ENCODE measurements at places on chromosomes 7 and 10.

GRCh38 chr7:112511451-112512202, 30.8 kb downstream of the LSMEM1 start:
- DNase-seq, result no peak

- DNase-seq, result no peak
Observed at GRCh38 chr7:157177983-157178381, 39.3 kb downstream of the UBE3C start.

GRCh38 chr10:66752714-66753113, 173.1 kb upstream of the LRRTM3 start:
- no peak for DNase-seq

DNA sequence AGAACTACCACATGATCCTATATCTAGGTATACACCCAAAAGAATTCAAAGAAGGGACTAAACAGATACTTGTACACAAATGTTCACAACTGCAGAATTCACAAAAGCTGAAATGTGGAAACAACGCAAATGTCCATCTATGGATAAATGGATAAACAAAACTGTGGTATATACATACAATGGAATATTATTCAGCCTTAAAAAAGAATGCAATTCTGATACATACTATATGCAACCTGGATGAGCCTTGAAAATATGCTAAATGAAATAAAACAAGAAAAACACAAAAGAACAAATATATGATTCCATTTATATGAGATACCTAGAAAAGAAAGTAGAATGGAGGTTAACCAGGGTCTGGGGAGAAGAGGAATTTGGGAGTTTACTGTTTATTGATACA, 7.2 kb downstream of the FAM133B start:
- no peak for DNase-seq

DNA sequence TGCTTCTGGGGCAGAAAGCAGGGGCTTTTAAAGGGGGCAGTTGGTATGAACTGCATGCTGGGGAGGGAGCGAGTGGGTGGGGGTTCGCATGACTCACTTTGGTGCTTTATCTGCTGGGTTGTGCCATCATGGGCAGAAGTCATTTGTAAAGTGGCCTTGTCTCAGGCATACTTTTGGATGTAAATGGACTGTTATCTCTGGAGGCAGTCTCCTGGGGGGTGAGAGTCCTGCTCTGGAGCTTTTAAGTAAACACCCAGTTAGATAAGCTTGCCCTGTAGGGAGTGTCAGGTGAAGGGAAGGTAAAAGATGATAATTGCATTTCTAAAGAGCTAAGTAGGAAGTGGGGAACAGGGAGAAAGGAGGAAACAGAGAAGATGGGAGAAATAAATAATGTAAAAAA, 1.6 kb upstream of the GSTO1 start:
- no peak for DNase-seq

DNA sequence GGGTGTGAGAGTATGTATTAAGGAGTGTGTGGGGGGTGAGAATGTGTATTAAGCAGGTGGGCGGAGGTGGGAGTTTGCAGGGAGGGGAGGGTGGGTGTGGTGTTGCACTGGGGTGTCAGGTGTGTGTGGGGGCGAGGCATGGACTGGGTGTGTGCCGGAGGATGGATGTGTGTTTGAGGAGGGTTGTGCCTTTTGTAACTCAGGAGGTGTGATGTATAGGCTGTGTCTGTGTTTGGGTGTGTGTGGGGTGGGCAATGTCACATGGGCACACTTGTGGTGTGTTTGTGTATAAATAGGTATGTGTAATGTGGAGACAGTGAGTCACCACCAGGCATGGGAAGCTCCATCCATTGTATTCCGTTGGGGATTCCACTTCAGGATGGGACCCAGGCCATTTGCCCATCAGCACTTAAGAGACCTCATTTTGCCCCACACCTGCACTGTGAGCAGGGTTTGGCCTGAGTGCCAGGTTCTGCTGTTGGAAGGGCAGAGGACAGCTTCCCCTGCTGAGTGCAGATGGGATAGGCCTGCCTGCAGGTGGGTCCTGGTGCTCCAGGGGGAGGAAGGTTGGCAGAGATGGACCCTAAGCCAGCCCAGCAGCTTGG, 5.8 kb downstream of the UNC5B start:
- DNase-seq, result no peak

DNA sequence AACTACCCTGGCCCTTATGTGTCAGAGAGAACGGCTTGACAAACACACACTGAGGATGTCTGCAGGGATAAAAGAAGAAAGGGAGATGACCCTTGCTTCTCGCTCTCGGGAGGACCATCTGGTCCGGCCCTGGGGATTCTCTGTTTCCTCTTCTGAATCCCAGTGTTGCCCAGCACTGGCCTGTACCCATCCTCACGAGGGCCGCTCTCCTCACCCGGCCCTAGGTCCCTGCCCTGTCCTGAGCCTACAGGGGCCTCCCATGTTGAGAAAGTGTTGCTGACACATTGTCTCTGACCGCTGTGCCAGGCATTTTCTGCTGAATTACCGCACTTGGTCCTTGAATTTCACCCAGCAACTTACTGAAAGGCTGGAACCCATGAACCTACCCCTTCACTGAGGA, 171.9 kb upstream of the LANCL2 start:
- no peak for DNase-seq

DNA sequence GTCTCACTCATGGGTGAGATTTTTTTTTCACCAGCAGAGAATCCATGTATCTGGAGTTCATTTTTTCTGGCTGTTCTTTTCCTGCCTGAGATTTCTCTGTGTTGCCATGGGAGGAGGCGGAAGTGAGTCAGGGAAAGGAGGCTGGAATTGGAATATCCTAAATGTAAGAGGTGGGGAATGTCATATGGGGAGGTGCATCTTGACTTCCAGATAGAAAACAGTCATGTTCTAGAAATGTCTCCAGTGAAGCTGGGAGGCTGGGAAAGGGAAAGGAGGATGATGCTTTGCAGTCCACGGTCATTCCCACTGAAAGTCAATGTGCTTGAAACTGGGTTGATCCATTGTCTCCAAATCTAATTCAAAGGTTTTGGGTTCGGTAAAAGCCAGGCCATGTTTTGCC, 39.7 kb upstream of the HPS1 start:
- DNase-seq, result no peak

DNA sequence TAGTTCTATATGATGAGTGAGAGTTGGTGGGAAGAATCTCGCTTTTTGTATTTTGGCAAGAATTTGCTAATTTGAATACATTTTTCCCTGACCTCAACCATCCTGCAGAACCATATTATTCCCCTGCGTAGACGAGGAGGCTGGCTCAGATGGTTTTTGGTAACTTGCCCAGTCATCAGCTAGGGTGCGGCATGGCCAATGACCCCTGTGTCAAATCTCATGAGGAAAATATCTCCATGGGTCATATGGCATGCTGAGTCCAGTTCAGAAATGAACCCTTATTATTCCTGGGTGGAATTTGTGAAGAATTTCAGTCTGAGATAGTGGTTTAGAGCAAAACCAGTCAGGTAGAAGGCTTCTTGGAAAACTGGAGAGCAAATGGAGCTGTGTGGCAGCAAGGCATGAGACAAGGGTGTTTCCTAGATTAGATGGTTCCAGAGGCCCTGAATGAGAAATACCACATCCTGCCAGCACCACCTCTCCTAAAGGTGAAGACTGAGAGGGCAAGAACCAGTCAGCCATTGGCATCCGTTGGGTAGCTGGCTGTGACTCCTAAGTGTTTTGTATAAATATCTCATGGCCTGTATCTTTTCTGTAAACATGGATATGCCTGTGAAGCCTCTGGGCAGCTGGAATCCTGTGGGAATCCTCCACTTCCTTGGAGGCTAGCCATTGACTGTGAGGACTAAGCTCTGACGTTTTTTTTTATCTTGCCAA, 5.8 kb upstream of the UPP1 start:
- DNase-seq, result no peak

- no peak for DNase-seq
Observed at GRCh38 chr10:130175074-130175473, 38.9 kb downstream of the GLRX3 start.

DNA sequence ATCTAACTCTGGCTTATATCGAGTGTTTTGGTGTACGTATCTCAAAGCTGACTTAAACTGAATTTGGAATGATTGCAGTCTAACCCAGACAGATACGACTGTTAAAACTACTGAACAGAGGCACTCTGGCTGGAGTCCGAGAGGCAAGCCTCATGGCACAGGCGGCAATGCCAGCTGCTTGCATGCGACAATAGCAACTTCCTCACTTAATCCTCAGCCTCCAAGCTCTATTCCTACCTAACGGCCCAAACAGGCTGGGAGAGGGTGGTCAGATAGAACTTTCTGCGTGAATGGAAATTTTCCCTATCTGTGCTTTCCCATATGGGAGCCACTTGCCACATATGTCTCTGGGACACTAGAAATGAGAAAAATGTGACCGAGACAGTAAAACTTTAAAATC, 292.0 kb upstream of the KLF6 start:
- no peak for DNase-seq

Measured in CD8-positive, alpha-beta T cell (primary cell).